ENCODE measurements at places on chromosomes 6 and 20.

DNA sequence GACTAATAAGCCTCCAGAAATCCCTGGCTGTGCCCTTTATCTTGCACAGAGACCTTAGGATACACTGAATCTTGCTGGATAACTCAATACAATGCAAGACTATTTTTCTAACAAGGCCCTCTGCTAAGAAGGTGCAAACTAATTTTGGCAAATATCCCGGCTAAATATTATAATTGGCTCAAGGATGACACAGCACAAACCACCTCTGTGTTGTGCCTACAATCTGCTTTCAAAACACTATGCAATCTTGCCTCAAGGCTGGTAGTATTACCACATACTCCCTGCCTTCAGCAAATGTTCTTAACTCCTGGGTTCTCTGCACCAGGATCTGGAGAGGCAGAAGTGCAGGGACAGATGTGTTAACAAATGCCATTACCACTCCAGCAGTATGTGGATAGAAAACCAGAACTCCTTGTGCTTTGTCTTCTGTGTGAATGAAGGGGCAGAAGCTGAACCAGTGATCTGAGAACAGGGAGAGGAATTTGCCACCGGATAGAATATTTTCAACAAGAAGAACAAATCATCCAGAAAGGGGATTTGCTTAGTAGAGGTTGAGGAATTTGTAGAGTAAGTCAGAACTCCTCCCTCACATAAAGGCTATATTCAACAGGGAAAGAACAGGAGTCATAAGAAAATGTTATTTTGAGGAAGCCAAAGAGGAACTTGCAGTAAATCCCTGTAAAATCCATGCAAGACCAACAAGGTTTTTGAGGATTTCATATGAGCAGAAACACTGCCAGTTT is 74.1 kb upstream of the SLC4A11 start:
- DNase-seq = peak; percentile 85

- DNase-seq = no peak
These were observed 50.6 kb downstream of the SRC start for GRCh38 chr20:37396416-37397075.

DNA sequence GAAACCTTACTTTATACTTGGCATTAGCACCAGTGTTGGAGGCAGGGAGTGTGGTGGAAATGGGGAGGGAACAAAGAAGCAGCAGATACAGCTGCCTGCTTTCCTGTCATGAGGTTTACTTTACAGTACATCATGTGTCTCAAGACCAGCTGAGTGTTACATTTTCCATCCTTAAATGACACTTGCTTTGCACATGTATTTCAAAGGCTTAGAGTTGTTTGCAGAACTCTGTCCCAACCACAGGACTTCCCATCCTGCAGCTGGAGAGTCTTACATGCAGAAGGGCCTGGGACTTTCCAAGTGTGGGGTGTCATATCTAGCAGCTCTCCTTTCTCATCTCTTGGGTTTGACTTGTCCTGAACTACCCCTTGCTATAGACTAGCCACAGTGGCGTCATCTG is 395.9 kb downstream of the DHX35 start:
- no peak for DNase-seq

- no peak for DNase-seq
These were observed 109.0 kb downstream of the ATG5 start for GRCh38 chr6:106216527-106216926.
